ENCODE measurements at places on chromosomes 4 and X.

DNA sequence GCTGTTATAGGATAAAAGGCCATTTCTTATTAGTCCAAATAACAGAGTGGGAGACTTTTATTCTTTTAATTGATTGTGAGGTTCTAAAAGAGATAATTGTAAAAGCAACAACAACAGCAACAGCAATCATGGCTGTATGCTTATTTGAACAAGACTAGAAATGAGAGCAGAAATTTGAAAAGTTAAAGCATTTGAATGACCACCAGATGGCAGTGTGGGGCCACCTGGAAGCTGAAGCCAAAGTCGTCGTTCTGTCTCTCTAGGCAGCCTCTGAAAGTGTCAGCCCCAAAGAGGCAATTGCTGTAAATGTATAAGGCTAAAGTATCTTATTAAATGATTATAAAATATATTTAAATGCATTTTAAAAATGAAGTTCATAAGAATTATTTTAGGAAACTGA lies 42.2 kb downstream of the SH2D1A start:
- no peak for DNase-seq

DNA sequence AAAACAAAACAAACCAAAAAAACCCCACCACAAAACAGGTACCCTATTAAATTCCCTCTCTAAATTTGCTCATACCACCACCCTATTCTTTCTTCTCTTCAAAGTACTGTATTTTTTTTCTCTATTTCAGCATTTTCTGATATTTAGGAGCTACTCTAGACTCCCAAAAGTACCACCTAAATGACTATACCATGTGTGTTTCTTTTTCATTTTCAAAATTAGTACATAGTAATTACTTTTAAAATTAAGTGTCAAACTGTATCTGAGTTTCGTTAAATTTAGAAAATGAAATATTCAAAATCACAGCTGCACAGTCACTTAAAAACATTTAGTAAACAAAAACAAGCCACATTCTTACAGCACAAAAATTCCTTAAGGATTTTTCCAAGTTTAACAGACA lies 161.7 kb downstream of the FBXW7 start:
- no peak for DNase-seq

DNA sequence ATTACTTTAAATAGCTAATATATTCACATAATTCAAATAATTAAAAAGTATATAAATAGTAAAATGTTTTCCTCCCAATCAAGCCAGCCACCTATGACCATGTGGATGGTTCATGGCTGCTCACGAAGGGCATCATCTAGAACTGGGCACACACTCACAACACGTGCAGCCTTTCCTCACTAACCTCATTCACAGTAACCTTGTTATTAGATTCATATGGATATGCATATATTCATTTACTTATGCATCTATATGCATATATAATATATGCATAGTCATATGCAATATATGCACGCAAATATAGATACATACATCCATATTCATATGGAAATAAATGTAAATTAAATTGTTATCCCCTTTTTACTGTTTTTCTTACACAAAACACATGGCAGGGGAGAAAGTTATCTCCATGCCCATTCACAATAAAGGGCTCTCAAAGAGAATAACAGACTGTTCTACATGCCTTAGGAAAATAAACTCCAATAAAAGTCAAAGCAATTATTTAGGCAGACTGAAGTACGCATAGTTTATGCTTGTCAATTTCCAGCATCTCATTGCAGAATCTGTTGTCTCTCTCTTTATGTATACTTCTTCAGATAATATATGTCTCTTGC lies 163.9 kb upstream of the ADGRL3 start:
- no peak for DNase-seq

GRCh38 chrX:421646-422391 lies 35.1 kb upstream of the PPP2R3B start:
- no peak for DNase-seq

DNA sequence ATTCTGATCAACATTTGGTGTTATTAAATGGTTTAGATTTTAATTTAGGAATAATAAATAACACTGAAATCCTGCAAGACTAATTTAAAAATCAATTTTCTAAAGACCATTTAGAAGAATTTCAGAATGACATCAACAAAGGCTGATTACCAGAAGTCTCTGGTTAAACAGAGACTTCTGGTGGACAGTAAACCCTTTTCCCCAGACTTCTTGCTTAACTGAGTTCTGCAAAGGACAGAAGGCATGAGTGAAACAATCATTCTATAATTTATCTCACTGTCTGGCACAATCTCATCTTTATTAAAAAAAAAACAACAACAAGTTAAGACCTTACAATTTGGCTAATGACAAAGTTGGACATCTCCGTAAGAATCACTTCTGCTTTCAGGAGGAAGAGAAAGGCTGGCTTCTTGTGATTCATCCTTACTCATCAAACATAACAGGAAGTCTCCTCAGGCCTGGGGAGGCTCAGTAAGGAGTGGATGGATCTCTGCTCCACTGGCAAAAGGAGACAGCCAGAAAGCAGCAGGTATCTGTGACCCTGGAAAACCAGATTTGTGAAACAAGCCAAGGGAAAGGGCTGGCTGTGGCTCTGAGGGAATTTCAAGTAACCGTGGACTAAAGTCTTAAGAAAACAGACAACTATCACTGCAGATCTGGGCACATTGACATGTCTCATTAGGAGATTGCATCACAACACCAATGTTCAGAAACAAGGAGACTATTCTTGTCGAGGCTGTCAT lies 908 bp upstream of the TLR6 start:
- DNase-seq: no peak

GRCh38 chr4:77308843-77309242 lies 151.8 kb downstream of the CCNG2 start:
- no peak for DNase-seq

- no peak for DNase-seq
Observed at GRCh38 chr4:76896614-76897535, 1.1 kb downstream of the SOWAHB start.

DNA sequence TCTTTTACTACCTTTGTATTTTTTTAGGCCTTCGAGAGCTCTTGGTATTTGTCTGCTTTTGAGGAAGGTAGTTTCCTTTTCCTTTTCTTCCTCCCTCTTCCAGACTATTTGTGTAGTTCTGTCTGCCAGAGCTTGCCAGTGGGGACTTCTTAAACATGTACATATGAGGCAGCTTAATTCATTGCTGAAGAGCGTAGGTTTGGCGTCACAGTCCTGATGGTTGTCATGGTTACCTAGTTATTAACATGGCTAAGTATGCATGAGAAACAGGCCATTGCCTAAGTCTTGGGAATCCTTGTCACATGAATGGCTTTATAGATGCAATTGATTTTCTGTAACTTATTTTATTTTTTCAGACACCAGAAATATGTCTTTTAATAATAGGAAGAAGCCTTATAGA lies 48.5 kb upstream of the ARMCX2 start:
- DNase-seq: no peak

DNA sequence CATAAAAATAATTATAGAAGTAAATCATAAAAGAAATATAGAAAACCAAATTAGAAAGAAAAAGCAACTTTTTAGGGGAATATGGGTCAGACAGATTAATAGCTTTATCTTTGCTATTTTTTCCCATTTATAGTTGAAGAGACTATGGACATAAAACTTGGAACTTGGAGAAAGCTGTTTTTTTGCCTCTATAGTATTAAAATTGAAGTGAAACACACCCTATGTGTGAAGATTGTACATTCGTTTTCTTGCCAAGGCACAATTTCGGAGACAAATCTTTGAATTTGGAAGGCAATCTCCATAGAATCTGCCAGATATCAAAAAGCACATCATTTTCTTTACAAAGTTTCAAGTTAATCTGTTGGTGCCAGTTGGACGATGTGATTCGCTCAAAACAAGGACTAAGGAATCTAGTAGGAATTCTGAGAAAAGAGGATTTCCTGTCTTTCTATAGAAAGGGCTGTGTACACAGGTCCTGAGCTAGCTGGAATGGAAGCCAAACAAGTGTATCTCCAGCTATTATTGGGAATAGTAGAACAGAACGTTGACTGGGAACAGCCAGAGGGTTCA lies 156.3 kb downstream of the SLC7A11 start:
- no peak for DNase-seq

GRCh38 chr4:1376391-1376840 lies 29.4 kb downstream of the UVSSA start:
- no peak for DNase-seq

DNA sequence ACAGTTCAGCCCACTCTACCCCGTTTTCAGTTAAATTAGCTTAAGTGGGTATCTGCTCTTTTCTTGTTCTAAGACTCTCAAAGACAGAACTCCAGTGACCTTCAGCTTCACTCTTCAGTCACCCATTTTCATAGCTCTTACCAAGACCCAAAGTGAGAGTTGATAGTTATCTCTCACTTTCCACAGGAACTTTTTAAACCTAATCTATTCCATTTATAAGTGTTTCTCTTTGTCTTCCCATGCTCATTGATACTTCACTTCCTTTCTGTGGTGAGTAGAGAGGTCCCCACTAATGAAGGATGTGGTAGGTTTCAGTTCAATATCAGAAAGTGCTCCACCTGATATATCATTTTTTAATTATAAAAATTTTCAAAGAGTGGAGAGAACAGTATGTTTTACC lies 33.4 kb downstream of the COX18 start:
- no peak for DNase-seq

DNA sequence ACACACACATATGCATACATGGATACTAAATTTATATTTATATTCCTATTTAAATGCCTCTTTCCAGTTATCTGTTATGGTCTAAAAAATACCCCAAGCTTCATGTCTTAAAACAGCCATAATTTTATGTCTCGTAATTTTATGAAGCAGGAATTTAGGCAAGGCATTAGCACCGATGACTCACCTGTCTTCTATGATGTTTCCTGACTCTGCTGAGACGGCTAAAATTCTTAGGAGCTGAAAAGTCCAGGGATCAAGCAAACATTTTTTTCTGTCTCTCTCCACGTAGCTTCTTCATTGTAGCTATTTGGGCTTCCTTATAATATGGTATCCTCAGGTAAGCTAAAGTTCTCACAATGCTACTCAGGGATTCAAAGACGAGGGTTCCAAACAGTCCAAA lies 930.3 kb downstream of the STIM2 start:
- DNase-seq: no peak

DNA sequence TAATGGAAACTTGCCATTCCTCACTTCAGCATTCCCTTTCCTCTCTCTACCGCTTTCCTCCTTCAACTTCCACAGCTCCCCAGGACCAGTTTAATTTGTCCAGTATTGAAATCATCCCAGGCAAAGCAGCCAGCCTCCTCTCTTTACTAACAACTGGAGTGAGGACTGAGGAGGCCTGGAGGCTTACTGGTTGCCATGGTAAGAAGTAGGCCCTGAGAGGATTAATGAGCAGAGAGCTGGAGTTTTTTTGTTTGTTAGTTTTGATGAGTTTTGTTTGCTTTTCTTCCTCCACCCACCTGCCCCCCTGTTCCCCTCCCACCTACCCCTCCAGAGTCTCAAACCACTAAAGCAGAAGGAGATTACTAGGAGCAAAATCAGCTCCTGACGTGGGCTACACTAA lies 29.5 kb upstream of the PLP1 start:
- no peak for DNase-seq

DNA sequence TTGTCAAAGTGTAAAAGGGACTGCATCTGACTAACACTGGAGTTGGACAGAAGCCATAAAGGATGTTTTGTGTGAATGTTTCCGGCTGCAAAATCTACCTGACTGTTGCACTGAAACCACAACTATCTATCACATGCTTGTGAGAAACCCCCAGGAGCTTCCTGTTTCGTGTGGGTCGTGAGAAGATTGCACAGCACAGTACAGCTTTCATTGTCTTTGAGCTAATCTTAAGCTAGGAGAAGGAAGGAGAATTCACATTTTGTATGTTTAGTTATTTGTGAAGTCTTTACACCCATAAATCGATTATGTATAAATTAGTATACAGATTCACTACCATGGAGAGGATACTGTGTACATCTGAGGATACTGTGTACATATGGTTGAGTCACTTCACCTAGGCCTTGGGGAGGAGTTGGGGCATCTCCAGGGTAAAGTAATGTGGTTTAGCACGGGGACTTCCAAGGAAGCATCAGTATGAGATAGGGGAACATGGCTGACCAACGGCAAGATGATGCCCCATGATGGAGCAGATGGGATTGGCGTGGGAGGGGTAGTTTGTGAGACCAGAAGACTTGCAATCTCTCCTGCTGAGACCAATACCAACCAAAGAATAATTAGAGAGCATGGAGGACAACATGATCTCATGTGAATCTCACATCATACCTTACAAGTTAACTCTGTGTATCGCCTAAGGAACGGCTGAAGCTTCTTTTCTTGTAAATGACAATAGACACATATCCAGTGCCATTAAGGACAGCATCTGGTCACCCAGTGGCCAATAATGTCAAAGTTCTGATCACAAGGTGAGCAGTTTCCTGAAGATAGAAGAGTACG lies 43.1 kb upstream of the FAM9C start:
- no peak for DNase-seq

- no peak for DNase-seq
Observed at GRCh38 chr4:139655116-139655515, 10.5 kb upstream of the MGST2 start.

DNA sequence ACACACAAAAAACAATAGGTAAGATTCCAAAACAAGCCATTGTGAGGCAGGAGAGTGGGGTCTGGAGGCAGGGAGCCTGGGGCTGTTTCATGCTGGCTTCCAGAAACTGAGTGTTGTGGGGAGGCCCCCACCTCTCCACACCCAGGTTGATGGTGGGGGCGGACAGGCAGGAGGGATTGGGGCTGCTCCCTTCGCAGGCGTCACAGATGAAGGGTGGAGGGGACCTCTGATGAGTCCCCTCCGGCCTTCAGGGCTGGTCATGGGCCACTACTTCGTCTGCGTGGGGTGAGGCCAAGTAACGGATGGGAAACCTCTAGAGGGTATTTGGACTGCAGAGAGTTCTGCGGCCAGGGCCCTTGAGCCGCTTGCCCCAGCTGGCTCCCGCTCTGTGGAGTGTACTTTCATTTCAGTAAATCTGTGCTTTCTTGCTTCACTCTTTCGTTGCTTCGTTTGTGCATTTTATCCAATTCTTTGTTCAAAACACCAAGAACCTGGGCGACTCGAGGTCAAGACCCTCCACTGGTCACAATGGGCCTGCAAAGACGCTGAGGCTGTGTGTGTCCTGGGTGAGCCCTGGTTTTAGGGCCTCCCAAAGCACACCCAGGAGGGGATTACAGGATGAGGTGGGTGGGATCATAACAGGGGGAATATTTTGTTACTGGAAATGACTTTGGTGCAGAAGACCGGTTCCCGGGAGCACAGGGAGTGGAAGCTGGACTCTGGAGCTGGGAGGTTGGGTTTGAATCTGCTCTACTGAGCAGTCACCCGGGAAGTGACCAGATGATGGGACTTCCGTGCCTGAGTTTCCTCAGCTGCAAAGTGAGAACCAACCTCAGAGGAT lies 83.7 kb upstream of the ADRA2C start:
- no peak for DNase-seq

GRCh38 chrX:131901546-131901945 lies 121.6 kb upstream of the STK26 start:
- no peak for DNase-seq
